Natural killer cell (primary cell): ENCODE measurements at places on chromosomes 1 and 21. TPM values are rescaled to one million over a fixed set of nuclear protein-coding genes. Genes with fewer than 3 reads are reported as not detected.
A peak's percentile ranks its signal among the peaks of the same experiment; 100 is the strongest.

The USP24 gene
- 155 TPM for total RNA-seq

- DNase-seq: no peak
Observed at GRCh38 chr21:45999581-46000181, 18.1 kb downstream of the COL6A1 start.

- DNase-seq: no peak
Observed at GRCh38 chr1:33502726-33503125, 30.3 kb downstream of the ZSCAN20 start.

- no peak for DNase-seq
Observed at GRCh38 chr1:10237157-10237539, 26.8 kb downstream of the KIF1B start.

GRCh38 chr1:238830036-238830611 is 556.2 kb upstream of the CHRM3 start:
- DNase-seq: no peak

GRCh38 chr1:233005156-233005555 is 54.7 kb downstream of the NTPCR start:
- no peak for DNase-seq

GRCh38 chr1:177106614-177107365 is 57.7 kb downstream of the ASTN1 start:
- DNase-seq: no peak

The YBX1 gene
- total RNA-seq: 305 TPM

GRCh38 chr1:41666981-41667631 is 182.6 kb upstream of the EDN2 start:
- DNase-seq: peak; percentile 80

GRCh38 chr1:51282605-51283004 is 46.5 kb downstream of the RNF11 start:
- DNase-seq: no peak

- DNase-seq: no peak
Observed at GRCh38 chr1:163361123-163361934, 39.6 kb downstream of the NUF2 start.
